Fibroblast of skin of back (primary cell): ENCODE measurements at places on chromosomes 6 and 20.

- no peak for DNase-seq
Measured at GRCh38 chr6:166545156-166546034, 41.1 kb downstream of the RAMACL start.

DNA sequence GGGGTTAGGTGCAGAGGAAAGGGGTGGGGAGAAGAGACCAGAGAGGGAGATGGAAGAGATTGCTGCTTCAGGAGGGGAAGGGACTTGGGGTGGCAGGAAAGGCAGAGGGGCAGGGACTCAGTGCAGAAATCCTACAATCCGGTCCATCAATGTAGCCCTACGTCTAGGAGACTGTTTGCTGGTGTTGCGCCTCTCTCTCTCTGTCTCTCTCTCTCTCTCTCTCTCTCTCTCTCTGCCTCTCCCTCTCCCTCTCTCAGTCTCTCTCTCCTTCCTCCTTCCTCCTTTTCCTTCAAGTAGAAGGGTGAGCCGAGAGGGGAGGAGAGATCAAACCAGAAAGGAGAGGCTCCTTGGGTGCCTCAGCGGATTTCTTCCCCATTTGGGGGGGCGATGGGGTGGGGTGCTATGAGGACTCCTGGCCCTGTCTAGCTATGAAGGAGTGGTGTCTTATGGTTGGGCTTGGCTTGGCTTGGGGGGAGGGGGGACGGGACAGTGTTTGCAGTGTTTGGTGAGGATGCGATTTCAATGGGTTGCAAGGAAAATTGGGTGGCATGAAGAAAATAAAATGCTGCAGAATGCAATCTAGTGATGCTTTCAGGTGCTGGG, 181.2 kb downstream of the TBXT start:
- DNase-seq = no peak

GRCh38 chr6:156376091-156376490, 401.1 kb upstream of the ARID1B start:
- DNase-seq = no peak

DNA sequence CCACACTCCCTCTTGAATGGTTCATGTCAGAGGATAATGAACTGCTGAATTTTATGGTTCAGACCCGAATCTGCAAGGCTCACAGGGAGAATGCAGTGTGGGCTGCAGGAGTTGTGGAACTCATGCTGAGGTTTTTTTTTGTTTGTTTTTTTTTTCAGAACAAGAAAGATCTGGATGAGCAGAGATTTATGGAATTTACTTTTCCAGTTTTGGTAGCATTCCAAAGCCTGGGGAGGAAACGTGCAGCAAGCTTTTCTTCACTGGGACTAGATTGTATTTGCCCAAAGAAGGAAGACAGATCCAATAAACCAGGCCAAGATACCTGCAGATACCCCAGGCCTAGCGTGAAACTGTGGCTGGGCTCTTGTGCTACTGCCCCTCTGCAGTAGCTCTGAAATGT, 223.9 kb upstream of the TAB2 start:
- DNase-seq = peak; percentile 89

DNA sequence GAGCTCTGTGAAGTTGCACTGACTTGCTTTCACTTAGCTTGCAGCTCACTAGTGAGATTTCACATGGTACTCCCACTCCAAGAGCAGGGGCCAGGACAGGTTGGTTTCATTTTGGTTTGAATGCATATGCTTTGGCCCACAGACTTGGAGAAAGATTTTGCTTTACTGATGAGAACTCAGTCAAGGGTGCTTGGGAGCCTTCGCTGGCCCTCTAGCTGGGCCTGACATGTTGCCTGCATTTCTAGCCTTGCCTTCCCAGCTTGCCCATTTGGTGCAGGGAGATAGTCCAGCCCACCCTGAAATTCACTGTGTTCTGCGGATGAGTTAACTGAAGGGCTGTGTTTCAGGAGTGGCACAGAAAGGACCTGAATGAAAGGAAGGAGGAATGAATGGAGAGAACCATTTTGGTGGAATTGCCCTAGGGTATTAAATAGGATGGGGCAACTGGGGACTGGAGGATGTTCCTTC, 1.9 kb downstream of the SGK1 start:
- no peak for DNase-seq

DNA sequence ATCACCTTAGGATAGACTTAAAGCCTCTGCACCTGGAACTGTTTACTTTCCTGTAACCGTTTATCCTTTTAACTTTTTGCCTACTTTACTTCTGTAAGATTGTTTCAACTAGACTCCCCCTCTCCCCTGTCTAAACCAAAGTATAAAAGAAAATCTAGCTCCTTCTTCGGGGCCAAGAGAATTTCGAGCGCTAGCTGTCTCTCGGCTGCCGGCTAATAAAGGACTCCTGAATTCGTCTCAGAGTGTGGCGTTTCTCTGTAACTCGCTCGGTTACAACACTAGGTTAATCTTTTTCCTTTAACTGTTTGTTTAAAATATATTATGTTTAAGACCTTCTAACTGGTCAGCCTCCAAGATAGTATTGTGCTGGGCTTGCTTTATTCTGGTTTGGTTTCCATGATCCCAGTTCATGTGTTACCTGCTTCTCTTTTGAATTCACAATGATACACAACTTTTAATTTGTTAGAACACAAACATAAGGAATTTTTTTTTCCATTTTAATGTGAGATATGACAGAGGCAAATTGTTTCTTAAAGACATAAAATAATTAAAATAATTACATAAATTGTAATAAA, 8.7 kb upstream of the NQO2 start:
- DNase-seq = no peak

DNA sequence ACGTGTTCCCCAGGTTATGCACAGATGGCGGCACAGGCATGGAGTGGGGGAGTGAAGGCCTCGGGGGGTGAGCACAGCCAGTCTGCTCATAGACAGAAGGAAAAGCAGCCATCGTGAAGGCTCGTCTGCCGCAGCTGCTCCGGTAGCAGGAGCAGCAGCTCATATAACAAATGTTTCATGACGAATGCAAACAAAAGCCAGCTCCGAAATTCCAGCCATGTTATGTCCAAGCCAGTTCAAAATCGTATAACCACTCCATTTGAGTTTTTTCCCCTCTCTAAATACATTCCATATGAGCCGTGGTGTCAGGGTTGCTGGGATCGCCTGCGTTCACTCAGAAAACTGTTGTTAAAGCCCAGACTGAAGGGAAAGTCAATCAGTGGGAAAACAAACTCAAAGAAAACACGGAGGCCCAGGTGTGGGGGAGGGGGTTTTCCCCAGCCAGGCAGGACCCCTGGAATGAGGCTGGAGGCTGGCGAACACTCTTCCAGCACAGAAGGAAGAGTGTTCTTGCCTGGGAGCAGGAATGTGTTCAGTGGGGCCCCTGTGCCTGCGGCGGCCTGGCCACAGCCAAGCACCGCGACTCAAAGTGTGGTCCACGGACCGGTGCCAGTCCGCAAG, 280.4 kb upstream of the TAB2 start:
- DNase-seq = peak; percentile 78

DNA sequence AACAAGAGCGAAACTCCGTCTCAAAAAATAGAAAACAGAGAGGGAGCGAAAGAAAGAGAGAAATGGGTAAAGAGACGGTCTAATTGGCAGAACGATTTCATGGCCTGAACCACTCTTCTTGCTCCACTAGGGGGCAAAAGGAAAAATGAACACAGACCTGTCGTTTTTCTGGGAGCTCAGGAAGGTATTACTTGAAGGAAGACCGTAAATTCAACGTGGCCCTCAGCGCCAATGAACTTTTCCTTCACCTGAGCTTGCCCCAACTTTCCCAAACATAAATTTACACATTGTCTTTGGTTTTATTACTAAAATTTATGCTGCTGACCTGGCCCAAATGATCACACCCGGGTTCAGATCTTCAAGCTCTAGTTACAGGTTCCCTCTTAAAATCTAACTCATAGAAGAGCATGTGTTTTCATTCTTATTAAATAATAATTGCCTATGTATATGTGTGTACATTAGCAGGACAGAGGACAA, 67.3 kb downstream of the ATP9A start:
- DNase-seq = peak; percentile 47

DNA sequence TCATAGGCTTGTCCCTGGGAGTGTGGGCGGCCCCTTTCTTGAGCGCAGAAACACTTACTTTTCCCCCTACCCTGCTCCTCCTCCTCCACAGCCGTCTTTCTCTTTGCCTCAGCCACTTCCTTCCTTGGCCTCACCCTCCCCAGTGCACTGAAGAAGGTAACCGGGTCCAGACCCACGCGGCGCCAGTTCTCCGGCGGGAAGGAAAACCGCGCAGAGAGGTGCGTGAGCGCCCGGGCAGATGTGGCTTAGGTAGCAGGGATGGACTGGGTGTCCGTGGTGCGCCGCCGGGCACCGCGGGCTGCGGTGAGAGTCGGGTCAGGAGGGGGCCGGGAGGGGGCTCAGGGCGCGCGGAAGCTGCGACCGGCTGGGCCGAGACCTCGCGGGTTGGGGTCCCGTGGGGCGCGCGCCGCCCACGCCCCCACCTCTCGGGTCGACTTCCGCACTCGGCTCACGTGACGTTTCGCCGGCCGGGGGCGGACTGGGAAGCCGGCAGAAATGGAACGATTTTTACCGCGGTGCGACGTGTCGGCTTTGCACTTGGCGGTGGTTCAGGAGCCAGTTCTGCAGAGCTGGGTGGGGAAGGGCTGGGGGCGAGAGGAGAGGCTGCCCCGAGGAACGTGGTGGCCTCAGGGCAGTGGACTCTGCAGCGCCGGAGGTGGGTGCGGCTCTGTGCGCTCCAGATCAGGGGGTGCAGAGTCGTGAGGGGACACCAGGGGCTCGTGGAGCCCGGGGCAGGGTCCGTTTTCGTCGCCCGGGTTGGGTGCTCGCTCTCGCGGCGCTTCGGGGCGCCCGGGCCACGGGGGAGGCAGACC, at the start of gene ABRACL:
ABRACL (plus strand) TSS at position 88 of the 812 bp plus-strand sequence. CDS start 5,416 bp downstream, outside the sequence.
- peak; percentile 71 for DNase-seq

GRCh38 chr6:3739311-3739897, 12.1 kb downstream of the PXDC1 start:
- DNase-seq = peak; percentile 46

GRCh38 chr6:57294862-57295445, 22.5 kb upstream of the PRIM2 start:
- DNase-seq = peak; percentile 25

DNA sequence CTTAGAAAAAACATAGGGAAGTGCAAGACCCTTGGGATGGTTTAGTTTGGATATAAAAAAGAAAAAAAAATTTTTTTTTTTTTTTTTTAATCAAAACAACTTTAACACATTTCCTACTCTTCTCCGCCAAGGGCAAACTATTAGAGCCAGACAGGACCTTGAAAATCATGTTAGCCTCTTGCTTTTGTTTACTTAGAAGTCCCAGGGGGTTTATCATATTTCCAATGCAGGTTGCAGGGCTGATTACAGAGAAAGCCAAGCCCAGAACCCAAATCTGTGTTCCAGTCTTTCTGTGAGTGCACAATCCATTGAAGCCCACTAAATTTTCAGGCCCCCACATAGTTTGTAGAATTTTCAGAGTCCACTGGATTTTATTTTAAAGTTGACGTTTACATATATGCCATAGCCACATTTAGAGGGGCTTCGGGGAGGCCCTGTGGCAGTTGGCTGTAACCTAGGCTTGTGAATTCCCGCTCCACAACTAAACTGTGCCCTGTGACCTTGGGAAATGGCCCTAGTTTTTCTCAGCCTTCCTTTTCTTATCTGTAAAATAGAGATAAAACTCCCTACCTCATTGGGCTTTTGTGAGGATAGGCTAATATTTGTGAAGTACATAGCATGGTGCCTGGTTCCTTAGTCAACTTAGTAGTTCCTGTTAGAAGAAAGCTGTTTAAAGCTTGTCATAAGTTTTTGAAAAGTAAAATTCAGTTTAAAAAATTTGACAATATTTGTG, 55.7 kb downstream of the NCOA7 start:
- no peak for DNase-seq

DNA sequence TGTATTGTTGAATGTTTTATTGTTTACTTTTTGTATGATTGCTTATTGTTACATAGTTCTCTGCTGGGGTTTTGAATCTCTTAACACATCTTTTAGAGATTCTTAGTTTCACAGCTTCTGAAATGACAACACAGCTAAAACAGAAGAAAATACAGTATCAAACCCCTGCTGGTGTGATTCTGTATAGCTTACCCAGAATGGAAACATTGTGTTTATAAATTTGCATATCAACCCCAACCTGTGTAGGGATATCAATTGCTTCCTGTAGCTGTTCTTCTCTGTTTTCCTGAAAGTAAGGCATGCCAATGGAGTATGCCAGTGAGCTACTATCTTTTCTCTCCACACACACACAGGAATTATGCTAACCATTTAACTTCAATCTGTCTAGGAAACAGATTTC, 64.3 kb upstream of the ID4 start:
- DNase-seq = no peak

GRCh38 chr6:87344731-87345130, at the start of gene C6orf163:
Gene C6orf163 (plus strand): TSS chr6:87344813. CDS start chr6:87345100, 287 bp downstream.
- no peak for DNase-seq

DNA sequence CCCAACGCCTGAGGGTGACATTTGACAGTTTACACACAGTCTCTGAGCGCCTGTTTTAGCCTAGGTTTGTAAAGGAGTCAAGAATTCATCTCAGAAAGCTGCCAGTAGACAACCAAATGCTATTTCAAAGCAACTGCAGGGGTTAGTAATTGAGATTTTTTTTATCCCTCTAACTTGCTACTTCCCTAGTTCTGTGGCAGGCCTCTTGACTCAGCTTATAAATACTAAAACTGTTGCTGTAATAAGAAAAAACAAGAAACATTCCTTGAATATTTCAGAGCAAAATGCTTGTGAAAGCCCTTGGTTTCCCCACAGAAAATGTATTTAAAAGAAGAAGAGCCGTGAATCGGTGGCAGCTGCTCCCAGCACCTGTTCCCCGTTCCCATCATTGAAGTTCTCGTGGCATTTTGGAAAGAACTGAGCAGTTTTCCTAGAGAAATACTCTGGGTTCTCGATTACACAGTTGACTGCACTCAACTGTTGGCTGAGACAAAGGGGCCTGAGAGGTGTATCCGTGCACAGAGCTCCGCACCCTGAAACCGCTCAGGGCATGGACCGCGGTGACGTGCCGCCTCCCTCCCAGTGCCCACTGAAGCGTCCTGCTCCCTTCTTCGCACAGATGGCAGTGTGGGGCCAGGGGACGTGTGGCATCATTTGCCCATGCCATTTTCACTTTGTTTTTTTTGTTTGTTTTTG, 20.9 kb downstream of the DLL1 start:
- DNase-seq = peak; percentile 7

GRCh38 chr6:162119341-162119740, 608.2 kb downstream of the PRKN start:
- DNase-seq = peak; percentile 62

DNA sequence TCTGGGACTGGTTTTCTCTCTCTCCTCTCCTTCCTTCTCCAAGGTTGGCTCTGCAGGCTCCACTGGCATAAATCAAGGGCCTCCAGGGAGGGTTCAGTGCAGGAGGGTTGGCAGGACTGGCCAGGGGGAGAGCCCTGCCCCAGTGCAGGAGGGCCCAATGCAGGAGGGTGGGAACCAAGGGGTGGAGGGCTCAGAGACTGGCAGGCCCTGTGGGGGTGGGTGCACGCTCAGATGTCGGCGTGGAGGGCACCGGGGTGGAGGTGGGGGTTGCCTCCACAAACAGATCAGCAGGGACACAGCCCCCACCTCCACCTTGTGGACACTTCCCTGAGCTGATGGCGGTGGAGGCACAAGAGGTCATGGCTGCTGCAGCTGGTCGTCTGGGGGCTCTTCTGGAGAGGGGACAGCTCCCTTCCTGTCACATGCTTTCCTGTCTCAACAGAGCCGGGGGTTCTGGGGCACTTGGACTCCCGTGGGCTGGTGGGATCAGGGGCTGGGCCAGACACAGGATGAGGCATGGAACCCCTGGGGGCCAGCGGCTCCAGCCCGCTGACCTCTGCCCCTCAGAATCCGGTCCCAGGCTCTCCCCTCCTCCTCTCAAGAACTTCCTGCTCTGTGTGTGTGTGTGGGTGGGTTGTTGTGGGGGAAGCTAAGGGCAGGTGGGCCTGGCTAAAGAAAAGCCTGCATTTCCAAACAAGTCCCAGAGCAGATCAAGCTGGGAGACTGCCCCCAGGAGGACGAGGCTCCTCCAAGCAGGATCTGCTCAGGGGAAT, 2.7 kb upstream of the ABHD16B start:
- no peak for DNase-seq

GRCh38 chr20:48949304-48950170, 28.0 kb downstream of the ARFGEF2 start:
- no peak for DNase-seq
